ENCODE measurements at places on chromosomes 1 and 21.
A peak's percentile ranks its signal among the peaks of the same experiment; 100 is the strongest.

GRCh38 chr1:220229771-220230170 lies 42.5 kb downstream of the RAB3GAP2 start:
- DNase-seq = no peak

GRCh38 chr1:177526201-177526600 lies 355.4 kb downstream of the BRINP2 start:
- no peak for DNase-seq

GRCh38 chr1:200887772-200888348 lies 6.8 kb upstream of the INAVA start:
- no peak for DNase-seq

GRCh38 chr1:177340601-177341067 lies 169.9 kb downstream of the BRINP2 start:
- no peak for DNase-seq

DNA sequence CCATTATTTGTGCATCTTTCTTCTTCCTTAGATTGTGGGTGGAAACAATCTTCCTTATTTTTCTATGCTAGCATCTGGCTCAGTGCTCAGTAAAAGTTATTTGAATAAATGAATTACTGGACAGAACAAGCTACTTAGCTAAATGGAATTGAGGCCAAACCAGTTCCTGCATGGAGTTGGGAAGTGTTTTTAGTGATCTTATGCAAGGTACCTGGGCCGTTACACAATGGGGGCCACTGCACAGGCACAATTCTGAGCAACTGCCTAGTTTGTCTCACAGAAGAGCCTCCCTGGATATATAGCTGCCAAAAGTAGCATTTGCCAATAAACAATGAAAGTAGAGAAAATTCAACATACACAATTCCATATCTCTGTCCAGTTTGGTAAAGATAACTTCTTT lies 27.0 kb upstream of the SERBP1 start:
- DNase-seq = no peak

GRCh38 chr1:111497592-111497991 lies 5.8 kb downstream of the ADORA3 start:
- peak; percentile 42 for DNase-seq

DNA sequence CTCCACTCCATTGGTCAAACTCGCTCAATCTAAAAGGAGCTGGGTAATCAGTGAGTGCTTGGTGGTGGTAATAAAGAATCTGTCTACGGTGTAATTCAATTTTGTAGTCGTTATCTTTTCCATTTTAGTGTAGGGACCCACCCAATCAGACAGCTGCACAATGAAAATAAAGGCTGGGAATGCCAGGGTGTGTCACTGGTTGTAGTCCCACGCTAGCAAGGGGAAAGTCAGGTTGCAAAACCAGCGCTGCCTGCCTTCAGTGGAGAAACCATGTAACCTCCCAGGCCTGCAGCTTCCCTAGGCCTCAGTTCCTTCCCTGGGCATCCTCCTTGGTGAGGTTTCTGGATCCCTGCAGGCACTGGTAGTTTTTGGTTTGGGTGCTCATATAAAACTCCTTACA lies 49.4 kb upstream of the PPP2R5A start:
- peak; percentile 85 for DNase-seq

DNA sequence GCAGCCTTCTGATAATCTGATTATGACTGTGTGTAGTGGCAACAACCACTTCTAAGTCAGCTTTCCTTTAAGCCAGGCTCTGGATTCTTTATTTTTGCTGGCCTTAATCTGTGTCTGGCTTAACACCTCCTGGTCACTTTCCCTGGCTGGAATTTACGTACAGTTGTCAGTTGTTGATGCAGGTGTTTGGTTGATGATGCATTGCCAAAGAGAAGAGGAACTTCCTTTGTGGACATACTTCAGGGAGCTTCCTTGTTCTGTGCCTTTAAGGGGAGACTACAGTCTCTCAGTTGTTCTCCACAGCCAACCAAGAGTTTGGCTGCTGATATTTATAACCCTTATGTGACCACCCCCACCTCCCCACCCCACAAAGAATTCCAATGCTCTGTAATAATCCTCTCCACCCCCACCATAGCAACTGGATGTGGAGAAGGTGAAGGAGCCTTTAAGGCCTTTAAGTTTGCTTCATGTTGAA lies 96.0 kb upstream of the BMP8A start:
- peak; percentile 32 for DNase-seq

GRCh38 chr1:11328444-11328843 lies 55.4 kb downstream of the UBIAD1 start:
- DNase-seq = no peak

DNA sequence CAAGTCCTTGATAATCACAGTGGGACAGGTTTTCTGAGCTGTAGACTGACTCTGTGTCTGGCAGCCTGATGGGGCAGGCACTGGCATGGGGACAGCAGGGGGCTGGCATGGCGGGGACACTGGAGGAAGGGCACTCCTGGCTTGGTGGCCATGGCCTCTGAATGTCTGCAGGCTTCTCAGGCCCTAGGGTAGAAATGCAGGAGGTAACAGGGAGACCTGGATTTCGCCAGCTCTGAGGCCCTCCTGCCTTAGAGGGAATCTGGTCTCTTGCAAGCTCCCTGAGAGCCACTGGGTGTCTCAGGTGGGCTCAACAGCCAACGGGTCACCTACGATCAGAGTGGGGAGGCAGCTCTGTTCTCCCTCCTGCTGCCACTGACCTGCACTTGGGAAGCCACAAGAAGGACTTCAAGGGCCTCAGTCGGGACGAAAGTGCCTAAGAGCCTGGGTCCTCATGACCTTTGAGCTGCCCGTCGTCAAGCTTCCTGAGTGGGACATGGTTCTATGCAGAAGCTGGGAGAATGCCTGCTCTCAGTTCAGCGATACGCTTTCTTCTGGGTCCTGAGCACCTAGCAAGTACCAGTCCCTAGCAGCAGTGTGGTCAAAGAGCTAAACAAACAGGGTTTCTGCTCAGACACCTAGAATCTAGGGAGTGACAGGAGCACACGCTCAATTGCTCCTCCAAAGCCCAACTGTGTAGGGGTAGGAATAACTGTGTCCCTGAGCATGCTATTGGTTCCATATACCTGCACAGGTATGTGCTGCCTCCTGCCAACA lies 569.0 kb downstream of the PTPRU start:
- no peak for DNase-seq

DNA sequence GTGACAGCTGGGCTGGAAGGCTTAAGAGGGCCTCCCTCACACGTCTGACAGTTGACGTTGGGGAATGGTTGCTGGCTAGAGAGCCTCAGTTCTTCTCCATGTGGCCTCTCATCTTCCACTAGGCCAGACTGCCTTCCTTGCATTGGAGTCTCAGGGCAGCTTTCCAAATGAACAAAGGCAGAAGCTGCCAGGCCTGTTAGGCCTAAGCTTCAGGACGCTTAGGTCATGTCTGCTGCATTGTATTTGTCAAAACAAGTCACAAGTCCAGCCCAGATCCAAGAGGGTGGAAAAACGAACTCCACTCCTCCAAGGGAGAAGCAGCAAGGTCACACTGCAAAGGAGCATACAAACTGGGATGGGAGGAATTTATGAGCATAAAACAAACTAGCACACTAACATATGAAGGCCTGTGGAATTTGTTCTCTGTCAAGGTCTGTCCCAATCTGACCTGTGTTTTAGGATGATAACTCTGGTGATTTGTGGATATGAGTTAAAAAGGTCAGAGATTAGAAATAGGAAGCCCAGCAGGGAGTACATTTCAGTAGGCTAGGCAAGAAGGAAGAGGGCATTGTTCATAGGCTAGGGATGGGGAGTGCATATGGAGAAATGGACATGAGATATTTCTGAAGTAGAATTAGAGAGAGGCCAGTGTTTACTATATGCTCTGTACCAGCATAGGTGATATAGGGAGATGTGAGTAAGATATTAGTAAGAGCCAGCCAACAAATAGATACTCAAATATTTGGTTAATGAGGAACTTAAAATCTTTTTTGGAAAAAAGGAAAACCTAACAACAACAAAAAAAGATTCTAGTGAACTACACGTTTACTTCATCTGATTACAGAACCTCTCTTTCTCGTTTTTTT lies 29.1 kb upstream of the CNN3 start:
- no peak for DNase-seq

GRCh38 chr1:15123270-15123669 lies 30.3 kb upstream of the TMEM51 start:
- no peak for DNase-seq

DNA sequence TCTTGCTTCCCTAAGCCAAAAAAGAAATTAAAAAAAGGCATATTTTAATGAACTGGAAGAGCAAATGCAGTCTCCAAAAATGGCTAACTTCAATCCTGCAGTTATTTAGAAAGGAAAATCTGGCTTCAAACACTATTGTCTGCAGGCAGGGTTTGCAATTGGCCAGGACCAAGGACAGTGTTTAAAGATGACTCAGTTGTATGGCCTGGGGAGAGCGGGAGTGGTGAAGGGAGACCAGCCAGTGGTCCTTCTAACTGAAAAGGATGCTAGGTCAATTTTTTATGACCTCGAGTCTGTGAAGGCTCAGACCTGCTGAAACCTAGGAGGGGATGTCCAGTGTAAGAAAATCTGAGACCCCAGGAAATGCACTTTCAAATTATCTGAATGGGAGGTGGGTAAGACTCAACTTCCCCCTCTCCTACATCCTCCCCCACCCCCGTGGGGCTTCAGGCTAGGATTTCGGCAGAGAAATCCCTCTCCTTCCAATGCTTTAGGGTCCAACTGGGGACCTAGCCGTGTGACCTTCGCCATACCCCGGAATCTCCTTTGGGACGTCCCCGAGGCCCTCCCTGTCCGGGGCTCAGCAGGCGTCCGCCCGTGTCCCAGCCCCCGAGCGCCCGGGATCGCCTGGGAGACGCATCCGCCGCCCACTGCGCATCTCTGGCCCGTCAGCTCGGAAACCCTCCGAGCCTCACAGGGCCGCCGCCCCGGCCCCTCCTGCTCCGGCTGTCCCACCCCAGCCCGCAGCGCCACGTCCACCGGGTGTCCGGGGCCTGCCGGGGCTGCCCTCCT lies 602 bp upstream of the RIMKLA start:
- peak; percentile 43 for DNase-seq

- DNase-seq = peak; percentile 26
Observed at GRCh38 chr21:41933313-41934079, 20.3 kb downstream of the C2CD2 start.

GRCh38 chr21:16570171-16570570 lies 840.4 kb downstream of the USP25 start:
- no peak for DNase-seq

GRCh38 chr1:100757946-100758345 lies 38.4 kb downstream of the VCAM1 start:
- DNase-seq = no peak

- no peak for DNase-seq
Observed at GRCh38 chr21:45868488-45868887, 113.1 kb upstream of the COL6A1 start.

GRCh38 chr1:94094469-94095111 lies 26.4 kb downstream of the ABCA4 start:
- DNase-seq = peak; percentile 79

DNA sequence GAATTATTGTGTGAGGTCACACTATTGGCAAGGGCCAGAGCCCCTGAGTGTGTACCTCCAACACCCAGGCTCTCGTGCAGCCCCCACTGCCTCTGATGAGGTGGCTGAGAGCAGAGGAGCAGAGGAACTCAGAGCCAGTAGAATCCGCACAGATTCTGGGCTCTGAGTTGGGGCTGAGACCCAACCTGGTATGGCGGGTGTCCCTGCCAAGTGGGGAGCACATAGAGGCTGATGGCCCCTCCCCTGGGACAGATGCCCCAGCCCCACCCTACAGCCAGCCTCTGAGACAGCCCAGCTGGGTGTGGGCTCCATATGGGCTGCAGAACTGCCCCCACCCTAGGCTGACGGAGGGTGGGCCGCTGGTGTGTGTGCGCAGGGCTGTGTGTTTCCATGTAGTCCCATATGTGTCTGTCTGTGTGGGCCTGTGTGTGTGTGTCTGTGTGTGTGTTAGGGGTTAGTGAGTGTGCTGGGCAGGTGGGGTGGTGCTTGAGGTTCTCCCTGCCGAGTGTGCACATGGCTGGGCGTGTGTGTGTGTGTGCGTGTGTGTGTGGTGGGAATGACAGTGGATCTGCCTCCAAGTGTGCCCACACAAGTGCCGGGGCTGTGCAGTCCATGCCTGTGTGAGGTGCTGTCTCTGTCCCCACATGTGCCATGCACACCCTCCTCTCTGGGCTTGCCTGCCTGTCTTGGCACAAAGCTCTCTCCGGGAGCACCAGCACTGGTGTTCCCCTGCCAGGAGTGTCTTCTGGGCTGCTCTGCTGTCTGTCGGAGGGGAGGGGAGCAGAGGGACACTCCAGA lies 24.4 kb downstream of the FOXO6 start:
- DNase-seq = no peak

DNA sequence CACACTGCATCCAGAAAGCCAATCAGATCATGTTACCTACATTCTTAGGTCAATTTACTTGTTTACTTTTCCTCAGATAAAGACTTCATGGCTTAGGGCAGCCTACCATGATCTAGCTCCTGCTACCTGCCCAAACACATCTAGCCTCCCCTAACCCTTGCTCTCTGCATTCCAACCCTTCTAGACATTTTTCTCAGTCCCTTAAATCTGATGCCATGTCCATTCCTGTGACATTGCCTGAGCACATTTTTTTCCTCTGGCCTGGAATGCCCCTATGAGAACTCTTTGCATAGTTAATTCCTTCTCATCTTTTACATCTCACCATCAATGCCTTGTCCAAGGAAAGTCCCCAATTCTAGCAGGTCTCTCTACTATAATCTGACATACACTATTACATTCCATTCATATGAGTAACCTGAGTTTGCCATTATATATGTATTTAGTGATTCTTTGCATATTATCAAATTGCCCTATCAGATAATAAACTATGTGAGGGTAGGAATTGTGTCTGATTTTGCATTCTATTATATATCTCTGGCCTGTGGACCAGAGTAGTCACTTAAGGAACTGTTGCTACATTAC lies 166.9 kb downstream of the COL11A1 start:
- DNase-seq = no peak

DNA sequence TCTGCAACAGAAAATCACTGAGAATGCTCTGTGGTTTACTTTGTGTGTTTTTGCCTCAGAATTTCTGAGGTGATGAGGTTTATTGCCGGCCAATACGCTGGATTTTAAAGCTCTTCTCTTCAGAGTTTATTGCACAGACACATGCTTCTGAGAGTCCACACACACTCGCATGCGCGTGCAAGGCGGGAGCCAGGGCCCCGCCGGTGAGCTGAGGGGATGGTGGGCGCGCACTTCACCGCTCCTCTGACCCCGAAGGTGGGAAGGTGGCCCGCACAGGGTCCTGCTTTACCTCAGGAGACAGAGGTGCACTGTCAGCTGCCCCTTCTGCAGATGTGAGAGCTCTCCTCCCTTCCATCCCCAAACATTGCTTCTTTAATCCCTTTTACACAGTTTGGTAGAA lies 158.4 kb upstream of the MAGI3 start:
- DNase-seq = no peak

DNA sequence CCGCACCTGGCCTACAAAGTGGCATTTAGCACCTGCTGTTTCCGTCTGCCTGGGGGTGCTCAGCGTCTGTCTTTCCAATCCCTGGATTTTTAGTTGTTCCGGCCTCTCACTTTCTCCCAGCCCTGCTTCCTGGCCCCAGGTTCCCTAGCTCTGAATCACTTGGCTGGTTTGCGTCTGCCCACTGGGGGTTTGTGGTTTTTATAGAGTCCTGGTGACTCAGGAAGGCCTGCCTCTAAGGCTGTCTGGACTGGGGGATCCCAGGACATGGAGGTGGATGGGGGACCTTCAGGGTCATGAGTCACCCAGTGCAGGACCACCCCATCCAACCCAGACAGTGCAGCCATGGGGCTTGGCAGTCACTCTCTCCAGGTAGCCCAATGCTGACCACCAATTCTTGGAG lies 53.5 kb downstream of the MRPL37 start:
- peak; percentile 75 for DNase-seq

Measured in suppressor macrophage treated with lipopolysaccharide for 1 hour (primary cell).